ENCODE measurements at places on chromosomes 12 and 14.
A peak's percentile ranks its signal among the peaks of the same experiment; 100 is the strongest.

DNA sequence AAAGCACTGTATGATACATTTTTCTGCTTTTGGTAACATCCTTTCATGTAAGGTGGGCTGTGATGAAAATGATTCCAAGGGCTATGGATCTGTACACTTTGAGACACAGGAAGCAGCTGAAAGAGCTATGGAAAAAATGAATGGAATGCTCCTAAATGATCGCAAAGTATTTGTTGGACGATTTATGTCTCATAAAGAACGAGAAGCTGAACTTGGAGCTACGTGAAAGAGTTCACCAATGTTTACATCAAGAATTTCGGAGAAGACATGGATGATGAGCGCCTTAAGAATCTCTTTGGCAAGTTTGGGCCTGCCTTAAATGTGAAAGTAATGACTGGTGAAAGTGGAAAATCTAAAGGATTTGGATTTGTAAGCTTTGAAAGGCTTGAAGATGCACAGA, 22.1 kb upstream of the SRGAP1 start:
- no peak for DNase-seq

- DNase-seq: no peak
Observed at GRCh38 chr12:94059394-94060368, 88.7 kb upstream of the PLXNC1 start.

- DNase-seq: no peak
Observed at GRCh38 chr14:35380794-35381193, 23.8 kb downstream of the NFKBIA start.

DNA sequence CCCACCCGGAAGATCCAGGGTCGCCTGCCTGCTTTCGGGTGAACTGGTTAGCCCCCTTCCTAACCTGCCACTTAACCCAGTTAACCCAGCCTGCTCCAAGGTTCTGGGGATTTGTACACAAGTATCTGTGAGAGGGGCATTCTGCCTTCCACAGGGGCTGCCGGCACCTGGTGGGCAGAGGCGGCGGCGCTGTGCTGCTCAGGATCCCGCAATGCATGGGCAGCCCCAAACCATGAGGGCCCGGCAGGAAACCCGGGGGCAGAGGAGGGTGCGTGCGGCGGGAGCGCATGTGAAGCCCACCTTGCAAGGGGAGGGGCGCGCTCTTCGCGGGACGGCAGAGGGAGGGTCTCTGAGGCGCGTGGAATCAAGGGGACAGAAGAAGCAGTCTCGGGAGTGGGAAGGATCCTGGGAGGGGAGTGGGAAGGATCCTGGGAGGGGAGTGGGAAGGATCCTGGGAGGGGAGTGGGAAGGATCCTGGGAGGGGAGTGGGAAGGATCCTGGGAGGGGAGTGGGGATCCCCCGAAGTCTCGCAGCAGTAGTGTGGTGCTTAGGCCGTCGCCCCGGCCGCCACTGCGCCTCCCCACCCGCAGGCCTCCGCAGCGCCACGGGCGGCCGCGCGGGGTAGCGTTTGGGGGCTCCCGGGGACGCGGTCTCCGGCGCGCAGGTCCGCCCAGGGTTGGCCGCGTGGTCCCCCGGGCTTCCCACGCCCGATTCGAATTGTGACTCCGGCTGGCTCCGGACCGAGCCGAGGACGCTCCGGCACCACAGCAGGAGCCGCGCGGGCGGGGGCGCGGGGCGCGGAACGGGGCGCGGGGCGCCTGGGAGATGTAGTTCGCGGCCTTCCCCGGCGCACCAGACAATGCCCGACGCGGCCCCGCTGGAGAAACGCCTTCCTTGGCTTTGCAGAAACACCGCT, 4.9 kb upstream of the MTA1 start:
- DNase-seq: peak; percentile 94

GRCh38 chr12:25005376-25005775, 56.5 kb upstream of the BCAT1 start:
- DNase-seq: no peak

GRCh38 chr12:87317302-87317701, 711.9 kb downstream of the C12orf50 start:
- DNase-seq: no peak

GRCh38 chr14:67487937-67488893, at the start of gene TMEM229B:
Gene TMEM229B, minus strand, starts transcription at chr14:67488721. Its CDS starts 14,798 bp downstream, at chr14:67473923.
- DNase-seq: no peak

GRCh38 chr14:59754256-59754655, 116.3 kb downstream of the RTN1 start:
- no peak for DNase-seq

DNA sequence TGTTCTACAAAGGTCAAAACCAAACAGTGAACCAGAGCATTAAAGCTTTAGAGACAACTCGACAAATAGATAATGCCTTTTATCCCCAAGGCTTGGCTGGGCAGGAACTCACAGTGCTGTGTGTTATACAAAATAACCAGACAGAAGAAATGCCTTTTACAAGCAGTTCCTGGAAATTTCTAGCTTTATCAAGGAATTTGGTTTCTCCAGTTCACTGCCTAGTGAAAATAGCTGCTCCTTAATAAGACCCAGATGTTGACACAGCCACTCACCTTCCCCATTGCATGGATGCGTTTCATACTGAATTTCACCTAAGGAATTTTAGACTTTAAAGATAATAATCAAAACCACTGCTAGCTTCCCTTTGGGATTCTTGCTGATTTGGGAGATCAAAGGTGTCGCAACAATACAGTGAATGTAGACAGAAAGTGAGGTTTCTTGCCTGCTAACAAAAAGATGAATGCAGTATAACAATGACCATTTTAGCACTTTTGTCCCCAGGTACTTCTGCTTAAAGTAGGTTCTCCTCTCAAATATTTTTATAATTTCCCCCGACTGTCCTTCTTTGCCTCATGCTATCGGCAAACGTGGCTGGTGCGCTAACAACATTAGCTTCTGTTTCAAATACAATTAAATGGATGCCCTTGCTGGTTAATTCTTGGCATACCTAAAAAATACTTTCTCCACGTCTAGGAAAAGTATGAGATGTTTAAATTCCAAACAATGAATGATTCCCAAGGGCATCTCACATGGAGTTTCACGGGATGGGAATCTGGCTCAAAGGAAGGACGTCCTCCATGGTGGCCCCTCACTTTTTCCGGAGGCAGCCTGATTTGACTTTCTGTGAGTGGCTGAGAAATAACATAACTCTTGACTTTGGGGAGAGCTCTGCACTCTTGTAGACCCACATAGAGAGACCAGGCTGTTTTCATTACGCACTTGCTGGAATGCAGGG, 162.4 kb downstream of the C12orf75 start:
- DNase-seq: no peak

DNA sequence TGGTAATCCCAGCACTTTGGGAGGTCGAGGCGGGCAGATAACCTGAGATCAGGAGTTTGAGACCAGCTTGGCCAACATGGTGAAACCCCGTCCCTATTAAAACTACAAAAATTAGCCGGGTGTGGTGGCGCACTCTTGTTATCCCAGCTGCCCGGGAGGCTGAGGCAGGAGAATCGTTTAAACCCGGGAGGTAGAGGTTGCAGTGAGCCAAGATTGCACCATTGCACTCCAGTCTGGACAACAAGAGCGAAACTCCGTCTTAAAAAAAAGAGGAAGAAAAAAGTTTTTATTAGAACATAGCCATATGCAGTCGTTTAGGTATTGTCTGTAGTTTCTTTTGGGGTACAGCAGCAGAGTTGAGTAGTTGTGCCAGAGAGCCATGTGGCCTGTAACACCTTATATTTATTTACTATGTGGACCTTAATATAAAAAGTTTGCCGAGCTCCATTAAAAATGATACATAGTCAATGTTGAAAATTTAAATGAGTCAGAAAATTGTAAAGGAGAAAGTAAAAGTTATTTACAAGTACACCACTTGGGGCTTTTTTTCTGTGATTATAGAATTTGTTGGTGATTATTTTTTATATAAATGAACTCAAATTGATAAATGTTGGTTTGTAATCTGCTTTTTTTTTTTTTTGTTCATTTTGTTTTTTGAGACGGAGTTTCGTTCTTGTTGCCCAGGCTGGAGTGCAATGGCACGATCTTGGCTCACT, 2.2 kb downstream of the ADIPOR2 start:
- no peak for DNase-seq

GRCh38 chr14:77406718-77407117, 16.6 kb downstream of the NOXRED1 start:
- DNase-seq: no peak

DNA sequence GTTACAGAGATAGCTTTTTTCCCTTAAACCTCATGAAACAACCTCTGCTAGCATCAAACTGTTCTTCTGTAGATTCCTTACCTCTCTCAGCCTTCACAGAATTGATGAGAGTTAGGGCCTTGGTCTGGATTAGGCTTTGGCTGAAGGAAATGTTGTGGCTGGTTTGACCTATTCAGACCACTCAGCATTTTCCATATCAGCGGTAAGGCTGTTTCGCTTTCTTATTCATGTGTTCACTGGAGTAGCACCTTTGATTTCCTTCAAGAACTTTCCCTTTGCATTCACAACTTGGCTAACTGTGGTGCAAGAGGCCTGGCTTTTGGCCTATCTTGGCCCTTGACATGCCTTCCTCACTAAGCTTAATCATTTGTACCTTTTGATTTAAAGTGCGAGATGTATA, 50.7 kb upstream of the NRXN3 start:
- no peak for DNase-seq

DNA sequence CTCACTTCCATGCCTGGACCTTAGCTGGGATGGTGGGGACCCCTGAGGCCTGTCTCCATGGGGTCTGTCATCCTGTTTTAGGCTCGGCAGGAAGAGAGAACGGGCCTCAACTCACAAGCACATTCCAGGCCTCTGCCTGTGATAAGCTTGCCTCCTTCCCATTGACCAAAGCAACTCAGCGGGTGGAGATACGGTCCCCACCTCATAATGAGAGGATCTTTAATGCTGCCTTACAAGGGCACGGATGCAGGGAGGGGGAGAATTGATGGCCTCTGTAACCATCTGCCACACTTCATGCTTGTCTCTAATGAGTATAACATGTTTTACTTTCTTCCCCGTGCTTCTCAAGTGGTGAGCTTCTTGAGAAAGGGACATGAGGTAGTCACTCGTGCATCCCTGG, 50.0 kb downstream of the GLT1D1 start:
- DNase-seq: no peak

DNA sequence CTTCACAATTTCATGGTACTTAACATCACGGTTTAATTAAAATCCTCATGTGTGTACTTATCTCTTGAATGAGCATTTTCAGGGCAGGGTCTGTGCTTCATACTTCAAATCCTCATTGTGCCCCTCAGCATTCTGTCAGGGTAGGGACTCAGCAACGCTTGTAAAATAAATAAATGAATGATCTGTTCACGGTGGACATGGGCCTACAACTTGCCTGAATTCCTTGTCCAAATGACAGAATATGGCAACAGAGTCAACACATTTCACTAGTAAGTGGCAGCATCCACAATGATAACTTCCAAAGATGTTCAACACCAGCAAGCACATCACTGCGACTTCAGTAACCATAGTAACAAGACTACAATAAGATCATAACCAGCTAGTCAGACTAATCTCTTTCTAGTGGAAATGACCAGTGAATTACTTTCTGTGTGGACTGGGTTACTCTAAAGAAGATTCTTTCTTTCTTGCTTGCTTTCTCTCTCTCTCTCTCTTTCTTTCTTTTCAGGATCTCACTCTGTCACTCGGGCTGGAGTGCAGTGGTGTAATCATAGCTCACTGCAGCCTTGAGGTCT, 14.5 kb upstream of the GNPTAB start:
- no peak for DNase-seq

- peak; percentile 76 for DNase-seq
Observed at GRCh38 chr12:6829536-6830220, 1.5 kb downstream of the P3H3 start.

DNA sequence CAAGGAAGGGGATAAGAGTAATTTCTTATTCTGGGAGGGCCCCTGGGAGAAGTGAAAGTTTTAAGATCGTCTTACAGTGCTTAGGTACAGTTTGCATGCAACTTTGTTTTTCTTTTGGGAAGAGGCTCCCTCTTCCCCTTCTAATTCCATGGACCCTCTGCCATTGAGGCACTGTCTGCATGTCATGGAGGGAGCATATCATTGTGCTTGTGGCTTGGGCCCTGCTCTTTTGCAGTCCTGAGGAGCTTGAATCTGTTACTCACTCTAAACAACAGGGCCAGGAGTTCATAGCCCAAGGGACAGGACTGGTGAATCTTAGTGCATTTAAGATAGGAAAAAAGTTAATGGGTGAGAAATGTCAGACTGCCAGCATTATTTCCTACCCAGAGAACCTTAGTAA, 2.3 kb downstream of the UBE3B start:
- DNase-seq: no peak

DNA sequence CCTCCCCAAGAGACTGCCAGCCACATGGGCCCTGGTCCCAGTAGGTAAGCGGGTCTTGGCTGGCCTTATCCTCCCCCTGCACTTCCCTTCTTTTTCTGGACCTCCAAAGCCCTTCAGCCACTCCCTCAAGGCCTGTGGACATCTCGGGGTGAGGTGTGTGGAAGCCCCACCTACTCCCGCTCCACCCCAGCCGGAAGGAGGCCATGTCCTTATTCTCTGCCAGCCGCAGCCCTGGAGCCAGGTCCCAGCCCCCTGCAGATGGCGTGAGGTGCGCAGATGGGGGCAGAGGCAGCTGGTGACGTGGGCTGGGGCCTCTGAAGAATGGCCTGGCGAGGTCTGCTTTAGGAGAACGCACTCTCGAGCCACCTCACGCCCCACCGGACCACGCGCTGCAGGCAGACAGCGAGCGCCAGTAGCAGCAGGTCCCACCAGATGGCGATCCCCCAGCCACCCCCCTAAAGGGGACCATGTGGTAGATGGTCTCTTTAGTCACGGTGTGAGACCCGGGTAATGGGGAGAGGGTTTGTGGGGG, 167.1 kb downstream of the TSPAN9 start:
- no peak for DNase-seq

- peak; percentile 5 for DNase-seq
Observed at GRCh38 chr12:102824218-102824835, 92.7 kb downstream of the PAH start.
